Activated CD8-positive, alpha-beta memory T cell treated with anti-CD3 and anti-CD28 coated beads, Interleukin-2, amount 10 ng/mL, durations not matched to agents 7 days and 5 days (primary cell): ENCODE measurements at places on chromosomes 3 and 15. TPM values are rescaled to one million over a fixed set of nuclear protein-coding genes. Genes with fewer than 3 reads are reported as not detected.

Gene SLC22A14
- not detected for total RNA-seq

Gene ARL14
- total RNA-seq = not detected

Gene HIGD1A
- 53.6 TPM for total RNA-seq

Gene TBC1D23
- total RNA-seq = 30.1 TPM

Gene CHRFAM7A
- 2.1 TPM for total RNA-seq

Gene HCLS1
- 312 TPM for total RNA-seq

Gene BCL2A1
- total RNA-seq = 12.0 TPM

Gene CILP
- 0.05 TPM for total RNA-seq

Gene SNTN
- total RNA-seq = not detected

Gene IQGAP1
- total RNA-seq = 221 TPM

Gene CKMT1B
- total RNA-seq = not detected

Gene FBXO40
- not detected for total RNA-seq
